ENCODE measurements at places on chromosomes 4 and X. TPM values are rescaled to one million over a fixed set of nuclear protein-coding genes. Genes with fewer than 3 reads are reported as not detected.

Gene ETDB
- not detected for total RNA-seq

Gene EIF2S3
- 157 TPM for total RNA-seq

Gene MSANTD1
- 0.58 TPM for total RNA-seq

Gene POF1B
- 141 TPM for total RNA-seq

Measured in mucosa of descending colon (tissue), 3 donors.